ENCODE measurements at places on chromosomes 7 and 10.

GRCh38 chr7:157557263-157557662, 220.5 kb downstream of the DNAJB6 start:
- no peak for DNase-seq

GRCh38 chr10:123087348-123087747, 48.4 kb upstream of the HMX3 start:
- DNase-seq, result no peak

- DNase-seq, result no peak
Measured at GRCh38 chr10:60964257-60965235, 20.6 kb upstream of the RHOBTB1 start.

GRCh38 chr7:154886591-154886990, 116.3 kb downstream of the PAXIP1 start:
- no peak for DNase-seq

DNA sequence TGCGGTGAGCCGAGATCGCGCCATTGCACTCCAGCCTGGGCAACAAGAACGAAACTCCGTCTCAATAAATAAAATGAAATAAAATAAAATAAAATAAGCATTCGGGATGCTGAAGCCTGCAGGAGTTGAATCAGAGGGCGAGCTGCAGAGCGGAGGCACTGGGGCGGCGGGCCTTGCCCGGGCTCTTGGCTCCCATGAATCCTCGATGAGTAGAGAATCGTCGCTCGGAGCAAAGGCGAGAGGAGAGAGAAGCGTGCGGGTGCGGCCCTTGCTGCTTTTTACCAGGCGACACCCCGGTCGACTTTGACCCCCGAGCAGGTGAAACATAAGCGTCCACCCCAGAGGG, 168.3 kb downstream of the UBE2H start:
- DNase-seq, result no peak

GRCh38 chr10:128187788-128188185, 61.6 kb upstream of the MKI67 start:
- no peak for DNase-seq

DNA sequence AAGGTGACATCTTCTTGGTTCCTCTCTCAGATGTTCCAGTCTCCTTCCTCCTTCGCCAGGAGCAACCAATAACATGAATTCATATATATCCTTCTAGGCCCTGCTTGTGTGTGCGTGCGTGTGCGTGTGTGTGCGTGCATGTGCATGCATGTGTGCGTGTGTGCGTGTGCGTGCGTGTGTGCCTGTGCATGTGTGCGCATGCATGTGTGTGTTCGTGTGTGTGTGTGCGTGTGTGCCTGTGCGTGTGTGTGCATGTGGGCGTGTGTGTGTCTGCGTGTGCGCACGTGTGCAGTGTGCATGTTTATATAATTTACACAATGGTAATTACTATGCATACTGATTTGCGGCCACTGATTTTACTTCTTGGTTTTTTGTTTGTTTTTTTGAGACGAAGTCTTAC, 43.9 kb upstream of the PTF1A start:
- no peak for DNase-seq

DNA sequence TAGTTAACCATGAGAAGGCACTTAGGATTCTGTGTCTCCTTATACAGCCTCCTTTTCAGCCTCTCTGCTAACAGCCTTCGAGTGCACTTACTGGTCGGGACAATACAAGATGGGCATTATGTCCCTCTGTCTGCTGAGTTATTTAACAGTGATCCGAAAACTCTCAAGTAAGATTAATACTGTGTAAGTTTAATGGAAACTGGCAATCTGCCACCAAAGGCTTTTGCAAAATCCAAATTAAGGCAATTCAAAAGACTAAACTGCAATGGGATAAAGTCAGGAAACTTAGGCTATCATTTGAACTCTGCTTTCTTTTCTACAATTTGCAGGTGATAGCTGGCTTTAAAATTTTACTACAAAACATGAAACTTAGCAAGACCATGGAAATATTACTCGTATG, 477.8 kb downstream of the TFEC start:
- DNase-seq, result peak; percentile 95

DNA sequence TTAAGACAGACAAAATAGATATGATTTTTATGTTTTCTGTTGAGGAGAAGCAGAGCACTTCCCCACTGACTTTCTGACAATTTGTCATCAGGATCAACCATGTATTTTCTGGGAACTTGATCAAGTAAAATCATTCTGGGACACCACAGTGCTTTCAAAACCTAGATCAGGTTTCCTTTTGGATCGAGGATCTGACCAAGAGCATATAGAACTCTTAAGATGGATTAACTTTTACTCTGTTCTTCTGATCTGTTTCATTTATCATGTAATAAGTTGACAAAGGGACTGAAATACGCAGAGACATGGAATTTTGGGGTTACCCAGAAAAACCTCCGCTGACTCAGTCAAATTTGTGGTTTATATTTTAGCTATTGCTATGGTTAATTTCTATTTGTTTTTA, 136.0 kb upstream of the WNT16 start:
- DNase-seq, result no peak

DNA sequence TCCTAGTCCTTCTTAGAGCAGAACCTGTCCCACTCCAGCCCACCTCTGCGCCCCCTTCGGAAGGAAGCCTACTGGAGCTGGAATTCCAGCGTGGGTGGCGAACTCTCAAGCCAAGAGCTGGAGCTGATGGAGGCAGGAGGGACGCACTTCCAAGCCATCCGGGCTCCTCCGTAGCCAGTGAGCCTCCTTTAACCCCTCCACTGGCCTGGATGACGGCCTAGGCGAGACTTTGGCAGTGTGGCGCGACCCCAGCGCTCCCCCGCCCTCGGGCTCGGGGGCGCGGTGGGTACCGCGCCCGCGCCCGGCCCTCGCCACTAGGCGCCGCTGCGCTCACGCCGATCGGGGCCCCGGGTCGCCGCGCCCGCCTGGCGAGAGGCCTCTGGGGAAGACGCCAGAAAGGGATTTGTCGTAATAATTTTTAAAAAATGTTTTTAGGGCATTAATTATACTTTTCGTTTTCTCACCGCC, 5.1 kb upstream of the EMX2 start:
- no peak for DNase-seq

DNA sequence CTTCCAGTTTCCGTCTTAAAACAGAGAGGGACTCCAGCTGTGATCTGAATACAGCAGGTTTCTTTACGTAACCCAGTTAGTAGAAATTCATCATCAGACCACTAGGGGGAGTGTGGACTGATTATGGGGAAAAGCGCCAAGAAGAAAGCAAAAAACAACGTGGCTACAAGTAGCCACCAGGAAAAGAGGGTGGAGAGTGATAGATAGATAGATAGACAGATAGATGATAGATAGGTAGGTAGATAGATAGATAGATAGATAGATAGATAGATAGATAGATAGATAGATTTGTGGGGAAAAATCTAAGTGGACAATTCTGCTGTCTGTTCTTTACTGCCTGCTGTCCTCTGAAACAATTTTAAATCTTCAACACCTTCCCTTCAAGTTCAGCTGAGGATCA, 12.7 kb upstream of the AKR1B10 start:
- DNase-seq, result no peak

GRCh38 chr10:13816195-13816925, 229.6 kb downstream of the PRPF18 start:
- no peak for DNase-seq

GRCh38 chr7:27925573-27926201, 185.7 kb downstream of the TAX1BP1 start:
- no peak for DNase-seq

- no peak for DNase-seq
Measured at GRCh38 chr7:6718124-6718523, 11.4 kb upstream of the ZNF12 start.

DNA sequence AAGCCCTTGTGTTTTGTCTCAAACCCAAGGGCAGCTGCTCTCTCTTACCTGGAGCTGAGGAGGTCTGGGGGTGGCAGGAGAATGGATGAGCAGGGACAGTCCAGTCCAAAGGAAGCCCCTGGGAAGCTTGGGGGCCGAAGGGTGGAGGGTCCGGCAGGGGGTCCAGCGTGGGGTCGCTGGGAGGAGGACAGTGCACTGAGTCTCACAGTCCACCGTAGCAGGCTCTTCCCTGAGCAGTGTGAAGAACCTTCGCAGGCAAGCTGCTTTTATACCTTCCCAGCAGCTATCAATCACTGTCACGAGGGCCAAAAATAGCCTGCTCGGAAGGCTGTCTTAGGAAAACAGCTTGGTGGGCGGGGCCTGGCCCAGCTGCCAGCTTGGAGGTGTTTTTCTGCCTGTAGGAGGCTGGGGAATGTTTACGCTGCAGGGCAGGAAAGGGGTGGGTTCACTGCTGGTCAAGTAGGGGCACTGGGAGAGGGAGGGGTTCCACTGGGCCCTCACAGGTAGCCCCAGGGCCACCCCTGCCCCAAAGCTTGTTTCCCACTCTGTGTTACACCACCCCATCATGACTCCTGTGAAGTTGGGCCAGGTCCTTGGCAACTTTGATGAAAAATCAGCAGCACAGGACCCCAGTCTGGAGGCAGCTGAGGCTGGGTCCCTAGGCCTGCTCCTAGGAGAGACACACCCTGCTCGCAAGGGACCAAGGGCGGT, at the start of gene DEPP1:
TSS of gene DEPP1 (minus strand) at position 240 of the 711 bp plus-strand sequence. CDS start 779 bp downstream, outside the sequence.
- DNase-seq, result peak; percentile 66

- DNase-seq, result no peak
Measured at GRCh38 chr10:19466709-19467108, 349.5 kb upstream of the PLXDC2 start.

GRCh38 chr7:153383781-153384180, 624.2 kb downstream of the ACTR3B start:
- no peak for DNase-seq

- DNase-seq, result no peak
Measured at GRCh38 chr10:67257427-67258144, 331.8 kb downstream of the LRRTM3 start.

DNA sequence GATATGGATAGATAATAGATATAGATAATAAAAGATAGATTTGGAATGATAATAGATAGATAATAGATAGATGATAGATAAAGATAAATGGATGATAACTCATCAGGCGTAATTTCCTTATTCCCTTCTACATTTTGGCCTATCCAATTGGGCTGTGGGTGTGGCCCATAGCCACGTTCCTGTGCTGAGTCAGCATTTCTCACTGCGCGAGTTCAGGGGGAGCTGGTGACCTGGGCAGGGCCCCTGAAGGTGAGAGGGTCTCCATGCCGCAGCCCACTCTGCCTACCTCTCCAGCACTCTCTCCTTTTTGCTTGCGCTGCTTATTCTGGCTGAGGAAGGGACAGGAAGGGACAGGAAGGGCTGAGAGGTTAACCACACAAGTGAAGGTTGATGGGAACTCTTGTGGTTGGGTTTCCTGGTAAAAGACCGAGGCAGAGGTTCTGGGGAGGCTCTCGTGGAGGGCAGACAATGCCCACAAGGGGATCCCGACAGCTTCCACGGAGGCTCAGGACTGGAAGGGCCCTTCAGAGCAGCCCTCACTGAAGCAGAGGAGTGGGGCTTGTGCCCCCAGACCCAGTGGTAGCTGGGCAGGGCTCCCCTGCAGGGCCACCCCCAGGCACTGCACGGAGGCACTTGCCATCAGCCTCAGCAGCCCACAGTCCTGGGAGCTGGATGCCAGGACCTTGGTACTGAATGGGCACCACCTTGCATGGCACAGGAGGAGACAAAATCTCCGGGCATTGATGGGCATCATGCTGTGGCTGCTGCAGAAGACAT, 247.3 kb upstream of the PITRM1 start:
- no peak for DNase-seq

Data from NCI-H187 treated with DMSO at 0.1 percent for 48 hours (cell line).